Ureter (tissue), 1 donor: ENCODE measurements at places on chromosomes 12 and 14.
A peak's percentile ranks its signal among the peaks of the same experiment; 100 is the strongest.

DNA sequence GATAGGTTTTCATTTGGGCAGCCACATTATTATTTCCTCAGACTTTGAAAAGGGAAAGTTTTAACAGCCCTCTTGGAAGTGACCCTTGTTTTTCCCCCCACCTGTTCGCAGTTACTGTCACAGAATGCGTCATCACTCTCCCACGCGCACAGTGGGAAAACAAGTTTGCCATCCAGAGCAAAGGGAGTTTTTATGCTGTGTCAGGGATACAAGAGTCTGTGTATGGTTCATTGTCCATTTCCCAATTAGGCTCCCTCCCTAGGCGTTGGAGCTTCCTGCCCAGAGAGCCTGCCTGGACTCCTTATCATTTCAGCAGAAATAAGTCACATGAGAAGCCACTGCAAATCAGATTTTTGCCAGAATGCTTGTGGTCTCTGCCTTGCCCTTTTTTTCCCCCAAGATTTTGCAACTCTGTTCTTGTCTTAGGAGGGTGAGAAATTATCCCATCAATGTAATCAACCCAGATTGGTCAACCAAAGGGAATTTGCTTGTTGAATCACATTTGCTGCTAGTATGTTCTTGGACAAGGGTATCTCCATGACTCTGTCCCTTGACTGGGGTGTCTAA lies 104.1 kb downstream of the IGF1 start:
- DNase-seq: no peak

GRCh38 chr12:9273276-9273675 lies 65.1 kb upstream of the PZP start:
- DNase-seq: no peak

GRCh38 chr14:46322730-46323403 lies 328.7 kb downstream of the RPL10L start:
- no peak for DNase-seq

GRCh38 chr12:94676031-94676641 lies 25.8 kb upstream of the TMCC3 start:
- DNase-seq: peak; percentile 52
